HCT116 (cell line): ENCODE measurements at places on chromosomes 2 and 18. TPM values are rescaled to one million over a fixed set of nuclear protein-coding genes. Genes with fewer than 3 reads are reported as not detected.

The CBLN2 gene
- not detected for total RNA-seq

The ST8SIA5 gene
- total RNA-seq: 0.54 TPM

The FN1 gene
- 11.1 TPM for total RNA-seq

The SERPINB4 gene
- total RNA-seq: not detected

The RTP5 gene
- not detected for total RNA-seq

The DIPK1C gene
- total RNA-seq: not detected

DNA sequence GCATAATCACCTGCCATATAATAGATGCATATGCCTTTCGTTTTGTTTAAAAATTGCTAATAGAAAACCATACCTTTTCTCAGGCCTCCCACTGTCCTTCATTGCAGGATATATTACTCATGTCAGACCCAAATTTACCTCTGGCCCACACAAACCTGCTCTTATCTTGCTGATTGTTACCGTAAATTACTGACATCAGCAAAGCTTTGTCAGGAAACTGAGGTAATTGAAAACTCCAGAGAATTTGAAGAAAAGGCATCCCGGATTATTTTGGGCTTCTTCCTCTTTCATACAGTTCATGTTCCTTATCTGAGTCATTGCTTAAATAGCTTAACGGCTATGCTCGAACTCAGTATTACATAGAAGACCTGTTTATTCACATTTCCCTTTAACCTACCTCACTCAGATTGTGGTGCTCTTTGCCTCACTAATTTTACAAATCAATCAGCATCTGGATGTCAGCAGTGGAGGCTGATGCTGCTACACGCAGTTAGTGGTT, 145.7 kb downstream of the ZEB2 start:
- H3K27ac ChIP-seq: no peak overlapping the region
- H3K36me3 ChIP-seq: no peaks in the 10 kb centered on the region
- H3K27me3 ChIP-seq: no peaks in the 10 kb centered on the region
- no peak overlapping the region for H3K4me3 ChIP-seq
- H3K4me1 ChIP-seq: no peaks in the 10 kb centered on the region

GRCh38 chr2:74747411-74748080, 86.4 kb upstream of the HK2 start:
- H3K27ac ChIP-seq: no peak overlapping the region
- no peak for DNase-seq
- no peaks in the 10 kb centered on the region for H3K36me3 ChIP-seq
- no peaks in the 10 kb centered on the region for H3K4me1 ChIP-seq
- H3K4me3 ChIP-seq: no peak overlapping the region

DNA sequence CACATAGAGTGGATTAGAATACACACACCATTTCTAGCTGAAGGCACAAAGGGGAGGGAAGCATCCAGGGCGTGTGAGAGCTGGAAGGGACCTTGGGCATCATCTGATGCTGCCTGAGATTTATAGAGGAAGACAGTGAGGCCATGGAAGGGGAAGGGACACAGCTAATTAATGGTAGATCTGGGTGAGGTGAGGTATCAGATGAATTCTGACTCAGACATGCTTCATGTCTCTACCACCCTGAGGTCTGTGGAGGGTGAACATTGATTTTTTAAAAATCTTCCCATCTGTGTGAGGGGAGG, 42.2 kb upstream of the OTOF start:
- H3K36me3 ChIP-seq: no peaks in the 10 kb centered on the region
- H3K4me1 ChIP-seq: no peaks in the 10 kb centered on the region
- DNase-seq: no peak
- H3K27me3 ChIP-seq: peaks cover 18% of the 10 kb centered on the region; the same call in 1 of the 2 replicates
- no peak overlapping the region for H3K4me3 ChIP-seq

DNA sequence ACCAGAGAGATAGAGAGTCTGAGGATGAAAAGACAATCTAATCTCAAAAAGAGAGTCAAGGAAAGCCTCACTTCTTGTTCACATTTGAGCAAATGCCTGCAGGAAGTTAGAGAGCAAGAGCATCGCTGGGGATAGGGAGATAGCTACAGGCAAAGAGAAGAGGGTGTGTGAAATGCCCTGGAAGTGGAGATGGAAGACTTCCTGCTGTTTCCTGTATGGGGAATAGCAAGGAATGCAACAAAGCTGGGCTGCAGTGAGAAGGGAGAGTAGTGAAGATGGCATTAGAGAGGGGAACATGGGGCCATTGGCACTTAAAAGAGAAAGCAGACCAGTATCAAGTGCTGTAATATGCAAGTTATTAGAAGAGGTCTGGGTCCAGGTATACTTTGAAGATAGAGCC, 488.6 kb downstream of the METTL4 start:
- H3K27me3 ChIP-seq: no peaks in the 10 kb centered on the region
- H3K4me3 ChIP-seq: no peak overlapping the region
- no peak overlapping the region for H3K27ac ChIP-seq
- no peaks in the 10 kb centered on the region for H3K4me1 ChIP-seq

DNA sequence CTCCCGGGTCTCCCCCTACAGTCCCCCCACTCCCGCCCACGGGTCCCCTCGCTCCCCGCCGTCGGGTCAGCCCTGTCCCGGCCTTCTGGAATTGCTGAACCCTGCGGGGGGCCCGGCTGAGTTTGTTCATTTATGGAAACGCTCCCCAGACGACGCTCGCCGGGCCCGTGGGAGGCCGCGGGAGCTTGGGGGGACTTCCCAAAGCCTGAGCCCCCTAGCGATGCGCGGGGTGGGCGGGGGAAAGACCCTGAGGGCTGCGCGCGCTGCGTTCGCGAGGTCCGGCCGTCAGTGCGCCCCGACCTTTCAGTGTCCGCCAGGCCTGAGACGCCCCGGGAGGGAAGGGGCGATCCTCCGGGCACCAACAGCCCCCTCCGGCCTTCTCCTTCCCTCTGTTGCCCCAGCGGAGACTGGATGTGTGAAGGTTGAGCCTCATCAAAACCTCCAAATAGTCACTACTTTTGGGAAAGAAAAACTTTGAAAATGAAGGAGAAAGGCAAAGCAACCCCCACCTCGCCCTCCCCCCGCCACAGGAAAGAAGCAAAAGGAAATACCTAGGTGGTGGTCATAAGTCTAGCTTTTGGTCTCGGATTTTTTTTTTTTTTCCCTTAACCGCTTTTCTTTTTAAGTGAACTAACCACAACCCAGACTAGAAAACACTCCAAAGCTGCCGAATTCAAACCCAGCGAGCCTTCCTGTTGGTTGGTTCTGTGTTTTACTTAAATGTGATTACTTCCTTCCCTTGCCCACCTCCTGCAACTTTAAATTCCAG, 509 bp upstream of the CYS1 start:
- no peak overlapping the region for H3K27ac ChIP-seq
- no peaks in the 10 kb centered on the region for H3K36me3 ChIP-seq
- 0 out of 2 replicates have a peak, but pooled peaks cover 2% of the 10 kb centered on the region for H3K27me3 ChIP-seq
- H3K4me3 ChIP-seq: peak overlapping the region; percentile 15
- DNase-seq: no peak
- peaks cover 6% of the 10 kb centered on the region for H3K4me1 ChIP-seq

- no peak for DNase-seq
- no peak overlapping the region for H3K4me3 ChIP-seq
- no peaks in the 10 kb centered on the region for H3K27me3 ChIP-seq
- no peaks in the 10 kb centered on the region for H3K4me1 ChIP-seq
- H3K36me3 ChIP-seq: no peaks in the 10 kb centered on the region
- H3K27ac ChIP-seq: no peak overlapping the region
These were observed 222.7 kb downstream of the PHLPP1 start for GRCh38 chr18:62938006-62938405.

- peaks cover 10% of the 10 kb centered on the region; the same call in 1 of the 2 replicates for H3K27me3 ChIP-seq
- DNase-seq: peak; percentile 23
- no peak overlapping the region for H3K27ac ChIP-seq
- no peaks in the 10 kb centered on the region for H3K36me3 ChIP-seq
- H3K4me1 ChIP-seq: no peaks in the 10 kb centered on the region
These were observed 102.0 kb downstream of the DCDC2C start for GRCh38 chr2:3805201-3805939.

DNA sequence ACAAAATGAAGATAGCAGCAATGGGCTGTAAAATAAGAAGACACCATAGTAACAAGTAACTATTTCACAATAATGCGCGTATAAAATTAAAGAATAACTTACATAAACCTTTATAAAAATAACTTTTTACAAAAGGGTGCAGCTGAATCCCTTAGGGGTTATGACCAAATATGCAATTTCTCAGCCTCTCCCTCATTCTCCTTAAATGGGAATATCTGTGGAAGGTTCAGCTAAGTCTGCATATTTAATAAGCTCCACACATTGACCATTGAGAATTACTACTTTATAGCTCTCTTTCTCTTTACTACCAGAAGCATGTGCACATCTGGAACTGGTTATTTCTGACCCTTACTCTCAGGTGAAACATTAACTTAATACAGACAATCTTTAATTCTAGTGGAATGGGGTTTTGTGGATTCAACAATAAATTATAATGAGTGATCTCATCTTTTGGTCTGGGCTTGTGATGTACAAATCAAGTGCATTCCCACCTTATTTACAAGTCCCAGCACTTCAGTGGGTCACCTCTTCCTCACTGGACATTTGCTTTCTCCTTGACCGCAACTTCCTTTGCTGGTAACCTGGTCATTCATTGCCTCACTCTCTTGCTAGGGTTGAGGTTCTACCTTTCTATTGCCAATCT, 15.7 kb downstream of the ARHGAP15 start:
- H3K27me3 ChIP-seq: peaks cover 32% of the 10 kb centered on the region

DNA sequence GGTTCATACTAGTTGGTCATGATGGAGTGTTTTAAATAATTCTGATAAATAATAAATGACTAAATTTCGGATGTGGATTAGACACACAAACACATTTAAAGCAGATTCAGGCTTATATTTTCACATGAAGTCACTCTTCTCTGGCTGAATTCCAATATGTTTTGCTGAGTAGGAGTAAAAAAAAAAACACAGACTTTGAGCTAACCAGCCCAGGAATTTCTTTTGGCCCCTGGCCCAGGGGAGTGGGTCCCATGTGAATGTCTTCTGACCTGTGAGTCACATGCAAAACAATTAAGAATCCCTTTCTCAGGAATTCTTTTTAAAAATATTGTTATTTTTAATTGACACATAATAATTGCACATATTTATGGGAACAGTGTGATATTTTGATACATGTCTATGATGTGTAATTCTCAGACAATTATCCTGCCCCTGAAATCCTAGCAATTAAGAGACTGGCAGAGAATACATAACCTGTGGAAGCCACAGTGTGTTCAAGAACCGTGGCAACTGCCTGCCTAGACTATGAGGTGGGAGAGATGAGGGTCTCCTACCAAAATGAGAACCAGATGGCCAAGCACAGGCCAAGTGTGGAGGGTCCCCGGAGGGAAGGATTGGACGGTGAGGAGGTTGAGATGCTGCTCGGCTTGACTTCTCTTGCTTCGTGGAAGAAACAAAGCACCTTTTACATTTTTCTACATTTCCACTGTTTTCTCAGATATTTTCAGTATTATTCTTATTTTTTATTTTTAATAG, 236.4 kb downstream of the PIEZO2 start:
- DNase-seq: no peak
- H3K27ac ChIP-seq: no peak overlapping the region
- H3K4me3 ChIP-seq: no peak overlapping the region
- H3K4me1 ChIP-seq: no peaks in the 10 kb centered on the region
- no peaks in the 10 kb centered on the region for H3K27me3 ChIP-seq
- H3K36me3 ChIP-seq: no peaks in the 10 kb centered on the region

DNA sequence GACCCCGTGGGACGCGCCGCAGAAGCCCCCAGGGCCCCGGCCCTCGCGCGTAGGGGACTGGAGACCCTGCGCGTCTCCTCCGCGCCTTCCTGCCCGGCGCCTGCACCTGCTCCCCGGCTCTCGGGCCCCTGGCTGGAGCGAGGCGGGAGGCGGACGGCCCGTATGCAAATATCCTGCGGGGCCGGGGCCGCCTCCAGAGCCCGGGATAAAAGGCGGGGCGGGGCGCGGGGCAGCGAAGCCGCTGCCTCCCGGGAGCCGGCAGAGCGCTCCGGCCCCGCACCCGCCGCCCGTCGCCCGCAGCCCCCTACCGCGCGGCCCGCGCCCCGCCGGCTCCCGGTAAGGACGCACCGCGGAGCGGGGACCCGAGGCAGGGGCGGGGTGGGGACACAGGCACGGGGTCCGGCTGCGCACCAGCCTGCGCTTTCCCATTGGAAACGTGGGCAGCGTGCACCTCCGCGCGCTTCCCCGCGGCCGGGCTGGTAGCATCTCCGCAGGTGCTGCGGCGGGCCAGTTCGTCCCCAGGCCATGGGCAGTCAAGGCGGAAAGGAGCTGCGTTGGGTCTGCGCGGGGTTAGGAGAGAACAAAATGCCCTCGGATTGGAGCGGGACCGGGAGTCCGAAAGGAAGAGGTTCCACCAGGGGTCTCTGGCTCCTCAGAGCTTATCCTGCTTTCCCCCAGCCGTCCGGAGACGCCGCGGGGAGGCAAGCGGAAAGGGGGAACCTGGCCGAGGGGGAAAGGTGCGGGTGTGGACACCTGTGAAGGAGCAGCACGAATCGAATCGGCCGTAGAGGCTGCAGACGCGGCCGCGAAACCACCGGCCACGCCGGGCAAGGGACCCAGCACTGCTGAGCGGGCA, at the start of gene ATP6V1C2:
TSS of gene ATP6V1C2 (plus strand) at position 235 of the 856 bp plus-strand sequence. CDS start 1,220 bp downstream, outside the sequence.
- no peak for DNase-seq
- no peak within 1 kb of the TSS for H3K27ac ChIP-seq
- H3K4me3 ChIP-seq: peak within 1 kb of the TSS; percentile 58
- H3K4me1 ChIP-seq: peaks cover 15% of the 10 kb centered on the region

- no peak for DNase-seq
- peaks cover 8% of the 10 kb centered on the region; the same call in 1 of the 2 replicates for H3K27me3 ChIP-seq
- no peaks in the 10 kb centered on the region for H3K36me3 ChIP-seq
- no peaks in the 10 kb centered on the region for H3K4me1 ChIP-seq
- H3K27ac ChIP-seq: no peak overlapping the region
These were observed 46.7 kb downstream of the EN1 start for GRCh38 chr2:118800736-118801135.

- H3K4me3 ChIP-seq: no peak overlapping the region
- H3K4me1 ChIP-seq: no peaks in the 10 kb centered on the region
- H3K36me3 ChIP-seq: no peaks in the 10 kb centered on the region
- no peak for DNase-seq
These were observed 65.3 kb downstream of the ALK start for GRCh38 chr2:29855924-29856639.

DNA sequence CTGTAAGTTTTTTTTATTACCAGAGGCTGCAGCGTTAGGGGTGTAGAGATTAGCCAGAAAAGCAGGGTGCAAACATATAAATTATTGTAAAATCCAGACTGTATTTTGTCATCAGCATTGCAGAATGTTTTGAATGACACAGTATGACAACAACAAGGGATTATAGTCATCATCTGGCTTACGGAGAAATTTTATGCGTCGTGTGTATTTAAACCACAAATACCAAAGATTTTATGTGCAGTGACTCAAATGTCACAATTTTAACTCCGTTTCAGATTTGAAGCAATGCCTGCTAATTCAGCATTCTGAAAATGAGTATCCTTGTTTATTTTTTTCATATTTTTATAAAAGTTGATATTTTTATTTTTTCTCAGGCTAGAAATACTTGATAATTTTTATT, 19.4 kb upstream of the TMX3 start:
- H3K4me3 ChIP-seq: no peak overlapping the region
- H3K4me1 ChIP-seq: no peaks in the 10 kb centered on the region
